ENCODE measurements at places on chromosomes 1 and 21.

- no peak for DNase-seq
These were observed 637 bp downstream of the PLXNA2 start for GRCh38 chr1:208243527-208243966.

- DNase-seq: no peak
These were observed 2.4 kb downstream of the MCL1 start for GRCh38 chr1:150576794-150577556.

- no peak for DNase-seq
These were observed 40.9 kb upstream of the SIM2 start for GRCh38 chr21:36657999-36658398.

- DNase-seq: no peak
These were observed 54.9 kb downstream of the ACOT7 start for GRCh38 chr1:6338695-6339094.

DNA sequence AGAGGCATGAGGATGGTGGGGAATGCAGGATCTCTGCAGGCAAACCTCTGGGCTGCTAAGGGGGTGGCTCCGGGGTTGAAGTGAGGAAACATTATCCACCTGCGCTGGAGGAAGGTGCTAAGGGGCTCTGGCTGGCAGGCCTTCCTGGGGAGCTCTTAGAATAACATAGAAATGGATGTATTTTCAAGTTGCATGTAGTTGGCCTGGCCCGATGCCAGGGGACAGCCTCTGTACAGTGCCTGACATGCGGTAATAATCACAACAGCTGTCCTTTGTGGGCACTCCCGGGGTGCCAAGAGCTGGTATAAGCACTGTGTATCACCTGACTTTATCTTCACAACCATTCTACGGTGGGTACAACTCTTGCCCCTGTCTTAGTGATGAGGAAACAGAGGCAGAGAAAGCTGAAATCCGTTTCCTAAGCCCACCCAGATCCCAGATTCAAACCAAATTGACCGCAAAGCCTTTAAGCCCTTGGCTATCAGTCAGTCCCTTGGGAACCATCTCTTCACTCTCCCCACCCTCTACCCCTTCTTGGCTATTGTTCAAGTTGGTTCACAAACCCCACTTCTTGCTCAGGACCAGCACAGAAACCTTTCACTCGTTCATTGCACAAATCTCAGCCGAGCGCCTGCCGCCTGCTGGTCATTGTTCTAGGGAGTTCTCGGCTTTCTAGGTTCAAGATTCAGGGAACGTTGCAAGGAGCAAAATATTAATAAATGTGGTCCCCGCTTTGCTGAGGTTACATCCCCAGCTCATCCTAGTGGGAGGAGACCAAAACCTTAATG, 30.9 kb downstream of the PADI4 start:
- no peak for DNase-seq

DNA sequence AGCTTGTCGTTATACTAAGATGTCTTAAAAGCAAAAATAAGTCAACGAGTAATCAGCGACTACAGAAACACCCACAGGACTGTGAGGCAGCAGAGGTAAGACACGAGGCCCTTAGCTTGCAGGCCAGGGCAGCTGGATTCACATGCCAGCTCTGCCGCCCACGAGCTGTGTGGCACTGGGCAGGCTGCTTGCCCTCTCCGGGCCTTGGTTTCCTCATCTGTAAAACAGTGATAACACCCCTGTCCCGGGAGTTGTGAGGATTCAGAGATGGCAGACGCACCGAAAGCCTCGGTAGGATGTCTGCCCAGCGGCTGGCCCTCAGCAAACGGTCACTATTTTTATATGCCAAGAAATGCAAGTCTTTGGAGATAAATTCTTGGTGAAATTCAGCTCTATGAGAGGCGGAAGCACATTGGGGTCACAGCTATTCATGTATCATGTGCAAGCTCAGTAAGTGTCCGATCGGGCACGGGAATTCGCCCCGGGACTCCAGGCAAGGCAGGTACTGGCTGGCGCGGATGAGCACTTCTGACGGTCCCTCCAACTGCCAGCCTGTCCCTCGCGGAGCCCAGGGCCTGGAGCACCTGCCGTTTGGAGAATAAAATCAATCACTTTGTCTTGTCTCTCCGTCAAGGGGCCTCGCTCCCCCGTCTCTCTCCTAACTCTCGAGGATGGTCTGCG, 1.1 kb downstream of the C2CD2 start:
- no peak for DNase-seq

DNA sequence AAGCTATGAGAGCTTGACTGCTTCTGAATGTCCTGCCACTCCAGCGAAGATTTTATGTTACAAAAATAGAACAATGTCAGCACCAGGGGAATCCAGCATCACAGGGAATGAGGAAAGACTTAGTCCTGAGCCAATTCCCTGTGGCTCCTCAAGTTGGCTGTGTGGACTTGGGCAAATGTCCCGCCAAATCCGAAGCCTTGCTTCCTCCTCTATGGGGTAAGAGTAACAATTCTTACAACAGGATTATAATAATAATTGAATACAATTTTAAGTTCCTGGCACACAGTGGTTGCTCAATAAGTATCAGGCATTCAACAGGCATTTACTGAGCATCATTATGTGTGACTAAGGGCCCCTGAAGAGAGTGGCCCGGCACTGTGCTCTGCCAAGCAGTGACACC, 44.4 kb downstream of the STPG1 start:
- DNase-seq: no peak

DNA sequence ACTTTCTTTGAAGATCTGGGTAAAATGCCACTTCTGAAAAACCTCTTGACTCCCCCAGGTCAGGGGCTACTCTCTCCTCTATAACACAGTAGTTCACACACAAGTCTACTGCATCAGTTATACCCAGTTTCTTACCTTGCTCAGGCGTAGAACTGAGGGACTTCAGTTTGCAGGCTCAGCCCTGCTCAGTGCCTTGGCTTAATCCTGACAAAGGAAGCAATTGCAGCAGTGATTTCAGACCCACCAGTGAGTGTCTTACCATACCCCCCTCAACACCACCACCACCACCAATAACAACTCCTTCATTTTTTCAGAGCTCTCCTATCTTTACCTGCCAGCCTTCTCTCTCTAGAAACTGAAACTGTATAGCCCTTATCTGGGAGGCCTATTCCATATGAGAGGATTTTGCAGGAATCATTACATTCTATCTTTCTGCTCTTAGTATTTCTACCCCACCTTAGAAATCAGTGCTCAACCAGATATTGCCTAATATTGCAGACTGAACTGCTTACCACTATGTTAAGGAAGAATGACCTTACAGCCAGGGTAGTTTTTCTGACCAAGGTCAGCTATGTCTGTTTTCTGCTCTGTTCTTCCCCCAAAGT, 105.5 kb upstream of the S1PR1 start:
- DNase-seq: no peak

- DNase-seq: no peak
These were observed 12.4 kb downstream of the HMGN1 start for GRCh38 chr21:39336457-39337008.

DNA sequence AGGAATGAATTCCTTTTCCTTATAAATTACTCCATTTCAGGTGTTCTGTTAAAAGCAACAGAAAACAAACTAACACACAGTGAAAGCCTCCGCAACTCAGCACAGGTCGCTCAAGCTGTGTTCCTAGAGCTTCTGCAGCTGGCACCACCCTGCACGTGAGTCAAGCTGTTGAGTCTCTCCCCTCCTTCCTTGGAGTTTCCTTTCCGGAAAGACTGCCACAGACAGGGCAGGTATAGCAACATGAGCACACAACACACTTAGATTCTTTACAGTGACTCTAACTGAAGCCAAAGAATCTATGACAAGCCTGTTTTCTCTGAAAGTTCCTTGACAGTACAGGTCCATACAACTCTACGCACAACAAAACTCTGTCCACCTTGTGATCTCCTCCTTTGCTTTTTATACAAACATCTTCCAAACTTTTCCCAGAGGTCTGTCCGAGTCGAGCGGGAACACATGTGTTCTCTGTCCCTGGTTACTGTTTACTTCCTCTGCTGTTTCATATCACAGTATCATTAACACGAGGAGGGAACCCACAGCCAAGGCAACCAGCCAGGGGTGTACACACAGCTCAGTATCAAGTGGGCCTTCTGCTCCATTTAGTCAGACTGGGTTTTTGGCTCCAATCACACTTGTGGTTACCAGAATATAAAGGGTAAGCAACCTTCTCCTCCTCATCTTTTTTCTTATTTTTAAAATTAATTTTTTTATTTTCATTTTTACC, 38.7 kb upstream of the DESI2 start:
- DNase-seq: no peak

DNA sequence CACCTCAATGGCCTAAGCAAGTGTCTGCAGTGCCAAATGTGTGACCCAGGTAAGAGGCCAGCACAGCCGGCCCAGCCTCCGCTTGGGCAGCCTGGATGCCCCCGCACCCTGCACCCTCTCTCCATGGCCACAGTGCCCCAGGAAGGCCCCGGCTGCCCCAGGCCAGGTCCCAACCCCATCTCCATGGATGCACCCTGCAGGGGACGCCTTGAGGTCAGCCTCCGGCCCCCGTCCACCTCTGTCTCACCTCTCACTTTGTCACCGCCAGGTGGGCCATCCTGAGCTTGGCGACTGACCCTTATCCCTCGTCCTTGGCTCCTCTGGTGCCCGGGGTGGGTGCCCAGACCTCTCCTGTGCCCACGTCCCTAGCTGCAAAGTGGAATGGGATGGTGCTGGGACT, 2.2 kb downstream of the TNFRSF14 start:
- no peak for DNase-seq

GRCh38 chr1:52157582-52157981, 15.7 kb downstream of the ZFYVE9 start:
- DNase-seq: no peak

GRCh38 chr1:43836267-43836951, 97.2 kb upstream of the ARTN start:
- DNase-seq: no peak

DNA sequence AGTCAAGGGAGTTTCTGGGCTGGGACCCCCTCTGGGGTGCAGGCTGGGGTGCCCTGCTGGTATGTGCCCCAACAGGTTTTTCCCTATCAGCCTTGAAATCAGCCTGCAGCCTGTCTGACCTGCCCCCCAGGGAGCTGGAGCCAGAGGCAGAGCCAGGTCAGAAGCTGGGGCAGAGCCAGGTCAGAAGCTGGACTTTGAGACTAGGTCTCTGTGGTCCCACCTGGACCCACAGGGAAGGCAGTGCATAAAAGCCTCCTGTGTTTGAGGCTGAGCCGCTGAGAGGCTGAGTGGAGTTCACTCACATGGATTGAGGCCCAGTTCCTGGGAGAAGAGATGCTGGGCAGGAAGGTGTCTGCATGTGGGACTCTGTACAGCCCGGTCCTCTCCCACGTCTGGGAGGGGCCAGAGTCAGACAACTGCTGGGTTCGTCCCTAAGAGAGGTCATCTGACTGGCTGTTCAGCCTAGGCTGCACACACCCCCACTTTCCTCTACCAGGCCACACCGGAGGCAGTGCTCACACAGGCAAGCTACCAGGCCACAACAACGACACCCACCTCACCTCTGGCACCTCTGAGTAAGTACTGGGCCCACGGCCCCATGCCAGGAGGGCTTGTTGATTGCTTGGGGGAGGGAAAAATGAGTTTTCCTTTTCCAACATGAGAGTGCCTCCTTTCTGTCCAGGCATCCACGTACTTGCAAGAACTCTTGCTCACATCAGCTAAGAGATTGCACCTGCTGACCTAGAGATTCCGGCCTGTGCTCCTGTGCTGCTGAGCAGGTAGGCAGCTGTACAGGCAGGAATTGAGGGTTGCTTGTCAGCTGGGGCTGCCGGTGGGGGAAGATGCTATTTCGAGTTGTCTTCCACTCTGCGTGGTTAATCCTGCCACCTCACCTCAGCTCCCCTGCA, at the start of gene ANXA9:
TSS of gene ANXA9 (plus strand) at position 488 of the 908 bp plus-strand sequence. CDS start 814 bp downstream, outside the sequence.
- DNase-seq: no peak

GRCh38 chr1:223076362-223076761, 66.7 kb downstream of the TLR5 start:
- no peak for DNase-seq

DNA sequence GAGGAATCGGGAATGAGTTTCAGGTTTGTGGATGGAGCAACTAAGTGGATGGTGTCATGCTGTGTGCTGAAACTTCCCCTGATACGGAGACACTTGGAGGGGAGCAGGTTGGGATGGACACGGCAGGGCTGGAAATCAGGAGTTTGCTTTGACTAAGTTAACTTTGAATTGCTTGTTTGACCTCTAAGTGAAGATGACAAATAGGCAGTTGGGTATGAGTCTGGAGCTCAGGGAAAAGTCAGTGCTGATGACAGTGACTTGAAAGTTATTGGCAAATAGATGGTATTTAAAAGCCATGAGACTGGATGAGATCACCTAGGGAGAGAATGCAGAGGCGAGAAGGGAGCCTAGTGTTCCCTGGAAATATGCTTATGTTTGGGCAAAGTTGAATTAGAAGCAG, 12.8 kb upstream of the ZSCAN20 start:
- DNase-seq: no peak

DNA sequence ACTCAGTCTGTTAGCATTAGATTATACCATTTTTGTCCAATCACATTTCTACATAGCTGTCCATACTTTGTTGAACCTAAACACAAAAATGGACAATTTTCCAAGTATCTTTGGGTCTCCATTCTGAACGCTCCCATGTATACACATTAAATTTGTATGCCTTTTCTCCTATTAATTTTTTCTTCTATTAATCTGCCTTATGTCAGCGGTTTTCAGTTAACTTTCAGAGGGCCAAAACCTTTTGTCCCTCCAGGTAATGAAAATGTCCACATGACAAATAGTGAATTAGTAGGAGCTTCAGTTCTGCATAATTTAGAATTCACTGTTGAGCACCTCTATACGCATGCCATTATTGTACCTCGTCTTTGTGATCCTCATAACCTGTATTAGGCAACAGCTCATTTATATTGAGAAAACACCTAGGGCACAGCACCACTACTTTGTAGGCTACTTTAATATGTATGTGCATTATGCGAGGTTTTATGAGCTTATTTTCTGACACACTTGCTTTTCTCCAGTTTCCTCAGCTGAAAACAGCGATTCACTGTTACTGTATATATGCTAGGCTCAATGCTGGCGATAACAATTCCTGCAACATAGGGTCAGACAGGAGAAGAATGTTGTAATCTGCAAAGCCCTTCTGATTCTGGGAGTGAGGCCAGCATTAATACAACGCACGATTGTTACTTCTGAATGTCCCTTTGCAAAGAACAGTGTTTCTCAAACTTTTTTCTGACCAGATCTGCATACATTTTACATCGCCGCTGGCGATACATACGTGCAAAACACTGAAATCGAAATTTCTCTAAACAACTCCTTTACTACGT, 1.1 kb upstream of the ABCD3 start:
- DNase-seq: no peak

DNA sequence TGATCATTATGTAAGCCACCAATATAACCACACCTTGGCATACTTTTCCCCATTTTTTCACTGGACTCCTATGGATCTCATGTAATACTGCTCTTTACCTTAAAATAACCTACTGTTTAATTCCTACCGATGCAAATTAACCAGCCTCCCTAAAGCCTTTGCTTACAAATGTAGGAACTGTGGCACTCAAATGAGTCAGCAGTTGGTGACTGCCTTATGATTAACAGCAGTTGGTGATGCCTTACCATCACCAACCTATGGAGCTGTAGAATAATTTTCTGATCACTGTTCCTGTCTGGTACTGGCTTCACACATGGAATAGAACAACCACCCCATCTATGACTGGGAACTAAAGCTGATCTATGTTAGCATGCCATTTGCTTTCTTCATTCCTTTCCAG, 7.8 kb upstream of the NUDT17 start:
- no peak for DNase-seq

GRCh38 chr1:168488138-168488537, 55.7 kb downstream of the XCL2 start:
- no peak for DNase-seq
